ENCODE measurements at places on chromosomes 2 and 18.

GRCh38 chr2:218582076-218582475, 13.4 kb downstream of the CNOT9 start:
- no peak for DNase-seq

DNA sequence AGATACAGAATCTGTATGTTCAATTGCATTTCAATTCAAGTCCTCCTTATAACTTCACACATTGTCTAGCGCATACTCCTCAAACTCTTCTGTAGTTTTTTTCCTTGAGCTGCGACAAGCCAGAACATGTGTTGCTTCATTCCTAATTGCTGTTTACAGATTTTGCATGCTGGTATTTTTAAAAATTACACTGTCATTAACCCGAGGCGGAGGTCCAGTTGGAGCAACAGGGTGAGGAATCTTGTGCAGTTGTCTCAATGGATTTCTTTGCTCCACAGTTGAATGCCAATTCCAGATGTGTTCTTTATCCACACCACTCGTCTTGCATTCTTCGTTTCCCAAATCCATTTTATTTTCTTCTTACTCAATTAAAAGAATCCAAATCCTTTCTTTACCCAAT, 16.4 kb upstream of the SERPINB13 start:
- no peak for DNase-seq

DNA sequence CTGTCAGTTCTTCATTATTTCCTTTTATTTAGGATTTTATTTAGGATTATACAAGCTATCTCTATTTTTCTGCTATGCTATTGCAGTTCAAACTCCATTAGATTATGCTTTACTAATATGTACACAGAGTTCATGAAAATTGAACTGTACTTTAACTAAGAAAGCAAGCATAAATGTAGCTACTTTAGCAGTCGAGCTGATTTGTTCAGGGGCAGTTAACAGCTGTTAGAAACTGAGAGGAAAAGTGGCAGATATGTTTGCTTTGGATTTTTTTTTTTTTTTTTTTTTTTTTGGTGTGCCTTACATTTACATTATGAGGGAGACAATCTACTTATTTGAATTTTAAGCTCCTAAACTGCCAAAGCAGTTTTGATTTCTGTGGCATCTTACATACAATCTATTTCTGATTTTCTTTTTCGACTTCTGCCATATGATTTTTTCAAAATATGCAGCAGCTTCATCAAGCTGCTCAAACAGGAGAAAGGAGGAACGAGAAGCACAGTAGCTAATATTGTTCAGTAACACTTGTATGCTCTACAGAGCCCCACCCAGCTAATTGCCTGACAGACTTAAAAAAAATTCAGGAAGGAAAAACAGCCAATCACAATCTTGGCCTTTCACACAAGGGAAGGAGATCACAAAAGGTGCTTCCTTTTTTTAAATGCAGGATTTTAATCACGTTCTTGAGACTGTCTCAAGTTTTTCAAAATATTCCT, 233.4 kb upstream of the SIX3 start:
- DNase-seq = no peak

DNA sequence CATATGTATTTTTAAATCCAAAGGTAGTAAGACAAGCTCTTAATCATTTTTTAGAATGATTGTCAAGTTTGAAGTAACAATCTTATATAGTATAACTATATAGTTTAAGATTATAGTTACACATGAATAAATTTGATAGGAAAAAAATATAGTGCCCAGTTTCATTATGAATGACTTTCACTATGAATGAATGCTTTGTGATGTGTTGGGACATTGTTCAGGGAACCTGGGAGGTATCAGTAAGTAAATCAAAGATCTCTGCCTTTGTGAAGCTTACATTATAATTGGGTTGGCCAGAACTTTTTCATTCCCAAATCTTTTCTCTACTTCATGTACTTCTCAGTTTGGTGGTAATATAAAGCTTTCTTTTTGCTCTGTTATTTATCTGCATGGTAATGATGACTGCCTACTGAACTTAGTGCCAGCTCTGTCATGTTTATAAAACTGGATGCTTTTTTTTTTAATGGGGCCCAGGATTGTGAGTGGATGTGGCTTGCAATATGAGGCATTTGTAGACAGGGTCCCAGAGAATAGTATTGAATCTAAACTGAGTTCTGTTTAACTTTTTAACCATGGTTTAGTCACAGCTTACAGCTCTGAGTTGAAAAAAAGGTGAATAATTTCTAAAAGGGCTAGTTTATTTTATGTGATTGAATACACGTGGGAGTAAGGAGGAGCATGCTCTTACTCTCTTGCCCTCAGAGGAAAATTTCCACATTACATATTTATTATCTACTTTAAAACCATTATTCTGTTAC, 23.3 kb downstream of the GLS start:
- no peak for DNase-seq

DNA sequence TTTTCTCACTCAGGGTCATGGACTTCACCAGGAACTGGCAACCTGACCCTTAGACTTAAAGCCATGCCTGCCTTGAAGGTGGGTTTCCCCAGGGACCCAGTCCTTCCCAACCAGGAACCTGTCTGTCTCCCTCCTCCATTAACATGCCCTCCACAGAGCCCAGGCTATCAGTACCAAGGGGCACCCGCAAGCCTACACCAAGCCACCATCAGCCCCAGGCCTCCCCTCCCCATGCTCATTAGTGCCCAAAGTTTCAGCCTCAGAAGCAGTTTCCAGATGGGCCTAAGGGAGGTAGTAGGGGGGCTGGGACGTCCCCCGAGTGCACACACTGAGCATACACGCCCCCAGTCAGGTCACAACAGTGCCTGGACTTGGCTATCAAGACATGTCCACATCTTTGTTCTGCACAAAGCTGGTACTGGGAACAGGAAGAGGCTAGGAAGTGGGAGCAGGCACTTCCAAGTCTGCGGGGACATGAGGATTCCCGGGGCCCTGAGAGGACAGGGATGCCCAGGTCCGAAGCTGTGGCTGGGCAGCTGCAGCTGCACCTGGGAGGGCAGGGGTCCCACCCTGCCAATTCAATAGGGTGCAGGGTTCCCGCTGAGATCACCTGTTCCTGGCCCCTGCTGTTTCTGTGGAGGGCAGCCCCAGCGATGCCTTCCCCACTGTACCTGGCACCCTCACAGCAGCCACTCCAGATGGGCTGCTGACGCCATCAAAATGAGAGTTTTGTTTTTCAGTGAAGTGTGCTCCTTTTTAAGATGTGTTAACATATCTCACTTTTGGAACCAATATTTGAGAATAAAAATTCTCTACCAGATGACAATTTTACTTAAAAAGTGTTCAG, 731.4 kb downstream of the NR4A2 start:
- DNase-seq = no peak
